Ureter (tissue), 1 donor: ENCODE measurements at places on chromosomes 3 and 15.

DNA sequence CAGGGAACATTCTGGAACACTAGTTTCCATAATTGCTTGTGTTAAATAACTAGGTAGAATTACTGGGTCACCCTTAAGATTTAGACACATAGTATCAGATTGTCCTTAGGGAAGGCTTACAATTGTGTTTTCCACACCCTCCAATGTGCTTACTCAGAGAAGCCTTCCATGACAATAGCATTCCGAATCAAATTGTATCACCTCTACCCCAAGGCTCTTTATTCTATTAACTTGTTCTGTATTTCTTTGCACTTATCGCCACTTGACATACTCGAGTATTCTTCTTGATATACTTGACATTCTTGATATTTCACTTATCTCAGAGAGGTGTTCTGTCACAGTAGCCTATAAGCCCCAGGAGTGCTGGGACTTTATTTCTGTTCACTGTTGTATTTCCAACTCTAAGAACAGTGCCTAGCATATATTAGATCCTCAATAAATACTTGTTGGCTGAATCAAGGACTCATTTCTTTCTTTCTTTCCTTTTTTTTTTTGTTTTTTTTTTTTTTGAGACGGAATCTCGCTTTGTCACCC is 238.9 kb upstream of the PDZRN3 start:
- no peak for DNase-seq

DNA sequence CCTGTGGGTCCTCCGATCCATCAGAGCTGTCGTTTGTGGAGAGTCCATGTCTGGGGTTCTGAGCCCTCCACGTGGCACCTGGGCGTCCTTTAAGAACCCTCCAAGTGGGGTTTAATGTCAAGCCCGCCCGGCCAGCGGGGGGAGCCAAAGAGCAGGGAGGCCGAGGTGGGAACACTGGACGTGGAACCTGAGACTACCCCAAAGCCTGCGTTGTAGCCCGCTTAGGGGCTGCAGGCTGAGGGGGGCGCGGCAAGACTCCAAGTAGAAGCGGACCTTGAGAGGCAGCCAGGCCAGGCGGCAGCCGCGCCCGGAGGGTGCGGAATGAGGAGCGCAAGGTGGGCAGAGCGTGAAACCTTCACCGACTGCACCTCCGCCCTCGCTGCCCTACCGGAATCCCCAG is 126.2 kb upstream of the ATP10A start:
- DNase-seq: no peak

DNA sequence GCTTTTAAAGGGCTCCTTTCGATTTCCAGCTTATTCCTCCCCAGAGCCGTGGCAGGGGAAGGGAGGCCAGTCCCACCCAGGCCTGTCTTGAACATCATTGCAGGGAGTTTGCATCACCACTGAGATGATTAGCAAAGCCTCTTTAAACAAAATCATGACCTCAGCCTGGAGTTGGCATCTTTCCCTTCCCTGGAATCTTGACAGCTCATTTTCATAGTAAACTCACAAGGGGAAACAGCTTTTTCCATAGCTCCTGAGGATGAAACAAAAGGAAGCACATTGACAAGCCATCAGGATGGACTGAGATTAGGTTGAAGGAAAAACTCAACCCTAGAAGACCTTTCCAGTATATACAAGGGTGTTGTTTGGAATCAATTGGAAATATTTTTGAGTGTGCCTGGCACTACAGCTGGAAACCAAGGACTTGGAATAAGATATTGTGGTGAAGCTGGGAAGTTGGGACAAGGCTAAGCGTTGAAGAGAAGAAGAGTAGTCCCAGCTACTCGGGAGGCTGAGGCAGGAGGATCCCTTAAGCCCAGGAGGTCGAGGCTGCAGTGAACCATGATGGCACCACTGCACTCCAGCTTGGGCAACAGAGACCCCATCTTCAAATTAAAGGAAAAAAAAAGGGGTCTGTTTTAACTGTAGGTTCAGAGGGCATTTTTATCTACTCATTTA is 3.1 kb upstream of the LARP6 start:
- peak; percentile 83 for DNase-seq

DNA sequence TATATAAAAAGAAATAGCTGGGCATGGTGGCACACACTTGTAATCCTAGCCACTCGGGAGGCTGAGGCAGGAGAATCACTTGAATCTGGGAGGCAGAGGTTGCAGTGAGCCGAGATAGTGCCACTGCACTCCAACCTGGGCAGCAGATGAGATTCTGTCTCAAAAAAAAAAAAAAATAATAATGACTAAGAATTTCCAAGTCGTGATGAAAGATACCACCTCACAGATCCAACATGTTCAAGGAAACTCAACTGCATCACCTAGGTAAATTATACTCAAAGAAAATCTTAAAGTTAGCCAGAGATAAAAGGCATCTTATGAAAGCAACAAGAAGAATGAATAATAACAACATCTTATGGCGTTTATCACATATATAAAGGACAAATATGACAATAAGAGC is 50.1 kb downstream of the DOCK3 start:
- DNase-seq: no peak

GRCh38 chr15:88144921-88145653 is 111.5 kb downstream of the NTRK3 start:
- no peak for DNase-seq

DNA sequence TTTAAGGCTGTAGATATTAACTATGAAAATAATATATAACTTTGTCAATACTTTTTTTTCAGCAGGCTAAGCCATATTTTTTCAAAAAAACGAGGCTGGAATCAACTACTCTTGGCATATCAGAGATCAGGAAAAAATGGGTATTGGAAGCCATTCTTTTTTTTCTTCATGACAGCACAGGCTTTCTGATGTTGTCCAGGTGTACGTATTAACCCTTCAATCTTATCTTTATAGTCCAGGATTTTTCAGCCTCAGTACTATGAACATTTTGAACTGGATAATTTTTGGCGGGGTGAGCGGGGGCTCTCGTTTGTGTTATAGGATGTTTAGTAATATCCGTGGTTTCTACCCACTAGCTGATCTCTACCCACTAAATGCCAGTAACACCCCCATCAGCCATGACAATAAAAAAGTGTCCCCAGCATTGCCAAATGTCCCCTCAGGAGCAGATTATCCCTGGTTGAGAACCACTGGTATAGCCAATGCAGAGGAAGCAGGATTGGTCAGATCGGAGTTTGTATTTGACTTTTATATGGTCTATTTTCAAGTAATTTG is 52.0 kb downstream of the PLCL2 start:
- DNase-seq: no peak

GRCh38 chr3:165669504-165669903 is 167.7 kb downstream of the BCHE start:
- no peak for DNase-seq
